ENCODE measurements at places on chromosomes 6 and 20. TPM values are rescaled to one million over a fixed set of nuclear protein-coding genes. Genes with fewer than 3 reads are reported as not detected.
A peak's percentile ranks its signal among the peaks of the same experiment; 100 is the strongest.

DNA sequence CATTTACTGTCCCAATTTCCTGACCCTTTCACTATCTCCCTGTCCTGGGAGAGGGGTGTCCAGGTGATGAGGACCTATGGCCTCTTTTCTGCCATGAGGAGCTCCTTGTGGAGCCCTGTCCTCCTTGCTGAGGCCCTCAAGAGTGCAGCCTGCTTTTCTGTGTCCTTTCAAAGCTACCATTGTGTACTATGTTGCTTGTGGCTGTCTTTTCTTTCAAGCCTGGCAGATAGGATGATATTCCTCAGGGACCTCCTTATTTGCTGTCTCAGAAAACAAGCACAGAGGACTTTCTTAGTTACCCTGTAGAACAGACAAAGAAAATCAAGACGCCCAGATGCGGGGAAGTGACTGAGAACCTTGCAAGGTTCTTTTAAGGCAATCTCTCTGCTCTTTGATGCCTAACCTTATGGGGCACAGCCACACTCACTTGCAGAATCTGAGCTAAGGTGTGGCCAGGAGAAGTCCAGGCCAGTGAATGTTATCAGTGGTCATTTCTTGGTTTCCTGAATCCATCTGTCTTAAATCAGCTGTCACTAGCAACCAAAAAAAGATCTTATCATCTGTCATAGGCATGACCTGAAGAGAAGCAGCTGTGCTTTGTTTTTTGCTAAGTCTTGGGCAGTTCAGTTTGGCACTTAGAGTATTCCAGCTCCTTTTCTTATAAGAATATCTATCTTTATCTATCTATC lies 17.2 kb downstream of the CARMIL1 start:
- no peak overlapping the region for H3K27ac ChIP-seq
- H3K4me1 ChIP-seq = no peaks in the 10 kb centered on the region
- no peaks in the 10 kb centered on the region for H3K27me3 ChIP-seq
- H3K4me3 ChIP-seq = no peak overlapping the region

Gene SCAND1
- total RNA-seq = 69.8 TPM

GRCh38 chr20:39983655-39984054 lies 705.4 kb downstream of the MAFB start:
- H3K27me3 ChIP-seq = no peaks in the 10 kb centered on the region
- peaks cover 9% of the 10 kb centered on the region for H3K4me1 ChIP-seq
- H3K36me3 ChIP-seq = no peaks in the 10 kb centered on the region
- no peak for DNase-seq
- H3K27ac ChIP-seq = no peak overlapping the region

- peaks cover 3% of the 10 kb centered on the region for H3K36me3 ChIP-seq
- peak overlapping the region; percentile 50 for H3K27ac ChIP-seq
- H3K4me1 ChIP-seq = peaks cover 22% of the 10 kb centered on the region
- H3K27me3 ChIP-seq = no peaks in the 10 kb centered on the region
- peak; percentile 94 for DNase-seq
Measured at GRCh38 chr6:4941782-4942672, 61.8 kb downstream of the RPP40 start.

- H3K4me1 ChIP-seq = peaks cover 19% of the 10 kb centered on the region
- DNase-seq = no peak
- H3K27me3 ChIP-seq = no peaks in the 10 kb centered on the region
- H3K36me3 ChIP-seq = no peaks in the 10 kb centered on the region
- H3K4me3 ChIP-seq = no peak overlapping the region
Measured at GRCh38 chr6:22042706-22043105, 254.1 kb downstream of the PRL start.

- no peak overlapping the region for H3K27ac ChIP-seq
- no peaks in the 10 kb centered on the region for H3K4me1 ChIP-seq
- H3K27me3 ChIP-seq = no peaks in the 10 kb centered on the region
- H3K36me3 ChIP-seq = peaks cover 58% of the 10 kb centered on the region
- no peak for DNase-seq
- H3K4me3 ChIP-seq = no peak overlapping the region
Measured at GRCh38 chr6:75673884-75674283, 72.2 kb downstream of the SENP6 start.

DNA sequence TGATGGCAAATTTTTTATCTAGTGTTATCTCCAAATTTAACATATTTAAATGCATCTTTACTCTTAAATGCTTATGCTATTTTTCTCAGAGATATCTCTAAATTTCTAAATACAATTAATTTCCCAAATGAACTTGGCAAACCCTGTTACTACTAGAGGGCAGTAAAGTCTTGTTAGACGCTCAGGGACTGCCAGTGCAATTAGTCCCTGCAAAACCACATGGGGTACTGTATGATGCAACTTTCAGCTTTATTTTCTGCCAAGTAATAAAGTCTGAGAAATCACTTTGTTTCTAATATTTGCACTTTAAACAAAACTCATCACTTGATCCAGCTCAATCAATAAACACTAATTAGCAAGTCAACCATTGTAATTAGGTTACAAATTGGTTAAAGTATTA lies 76.0 kb upstream of the ADGRB3 start:
- no peak overlapping the region for H3K4me3 ChIP-seq
- H3K27me3 ChIP-seq = no peaks in the 10 kb centered on the region
- H3K27ac ChIP-seq = no peak overlapping the region
- no peaks in the 10 kb centered on the region for H3K36me3 ChIP-seq
- H3K4me1 ChIP-seq = no peaks in the 10 kb centered on the region

DNA sequence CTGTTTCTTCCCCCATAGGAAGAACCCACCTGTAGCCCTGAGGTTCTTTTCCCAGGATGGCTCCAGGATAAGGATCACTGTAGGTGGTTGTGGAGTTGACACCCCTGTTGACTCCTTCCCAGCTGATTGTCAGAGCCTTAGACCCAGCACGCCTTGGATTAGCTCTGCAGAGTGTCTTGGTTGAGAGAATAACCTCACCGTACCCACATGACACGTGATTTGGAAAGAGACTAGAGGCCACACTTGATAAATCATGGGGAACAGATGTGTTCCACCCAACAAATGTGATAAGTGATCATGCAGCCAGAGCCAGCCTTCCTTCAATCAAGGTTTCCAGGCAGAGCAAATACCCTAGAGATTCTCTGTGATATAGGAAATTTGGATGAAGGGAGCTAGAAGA lies 12.2 kb downstream of the BTN3A1 start:
- no peaks in the 10 kb centered on the region for H3K27me3 ChIP-seq
- no peak overlapping the region for H3K27ac ChIP-seq
- no peak for DNase-seq
- H3K4me1 ChIP-seq = peaks cover 10% of the 10 kb centered on the region
- H3K36me3 ChIP-seq = peaks cover 8% of the 10 kb centered on the region
- no peak overlapping the region for H3K4me3 ChIP-seq

Gene MAS1L
- total RNA-seq = not detected

Gene SLC22A16
- 0.36 TPM for total RNA-seq

Gene GPX5
- not detected for total RNA-seq

DNA sequence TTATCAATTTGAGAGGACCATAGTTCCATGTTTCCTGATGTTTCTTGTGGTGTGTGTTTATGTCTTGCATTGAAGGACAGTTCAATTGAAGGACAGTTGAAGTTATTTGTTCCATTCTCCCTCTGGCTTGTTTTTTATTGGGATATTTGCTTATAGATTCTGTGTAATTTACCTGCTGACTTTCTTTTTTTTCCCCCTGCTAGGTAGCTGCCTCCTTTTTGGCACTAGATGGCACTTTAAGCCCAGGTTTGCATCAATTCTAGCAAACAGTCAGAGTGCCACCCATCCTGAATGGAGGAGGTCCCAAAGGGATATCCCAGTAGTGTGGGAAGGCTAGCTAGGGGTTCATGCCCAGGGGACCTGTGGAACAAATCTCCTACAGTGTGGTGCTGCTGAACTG lies 78.1 kb downstream of the CFAP61 start:
- H3K4me3 ChIP-seq = no peak overlapping the region
- H3K27me3 ChIP-seq = no peaks in the 10 kb centered on the region

Gene ACOT13
- total RNA-seq = 5.8 TPM

- H3K4me1 ChIP-seq = peaks cover 12% of the 10 kb centered on the region
- H3K4me3 ChIP-seq = no peak overlapping the region
- H3K27ac ChIP-seq = no peak overlapping the region
Measured at GRCh38 chr6:11911538-11911937, 100.6 kb upstream of the HIVEP1 start.

Gene OTOR
- total RNA-seq = not detected

GRCh38 chr6:152220786-152221185 lies 413.3 kb downstream of the ESR1 start:
- DNase-seq = no peak
- no peak overlapping the region for H3K27ac ChIP-seq
- no peaks in the 10 kb centered on the region for H3K27me3 ChIP-seq

GRCh38 chr6:131000544-131000943 lies 62.5 kb downstream of the EPB41L2 start:
- no peak overlapping the region for H3K4me3 ChIP-seq
- no peaks in the 10 kb centered on the region for H3K27me3 ChIP-seq
- no peak for DNase-seq
- H3K27ac ChIP-seq = no peak overlapping the region
- peaks cover 39% of the 10 kb centered on the region for H3K4me1 ChIP-seq
- no peaks in the 10 kb centered on the region for H3K36me3 ChIP-seq

Gene MLN
- total RNA-seq = not detected

DNA sequence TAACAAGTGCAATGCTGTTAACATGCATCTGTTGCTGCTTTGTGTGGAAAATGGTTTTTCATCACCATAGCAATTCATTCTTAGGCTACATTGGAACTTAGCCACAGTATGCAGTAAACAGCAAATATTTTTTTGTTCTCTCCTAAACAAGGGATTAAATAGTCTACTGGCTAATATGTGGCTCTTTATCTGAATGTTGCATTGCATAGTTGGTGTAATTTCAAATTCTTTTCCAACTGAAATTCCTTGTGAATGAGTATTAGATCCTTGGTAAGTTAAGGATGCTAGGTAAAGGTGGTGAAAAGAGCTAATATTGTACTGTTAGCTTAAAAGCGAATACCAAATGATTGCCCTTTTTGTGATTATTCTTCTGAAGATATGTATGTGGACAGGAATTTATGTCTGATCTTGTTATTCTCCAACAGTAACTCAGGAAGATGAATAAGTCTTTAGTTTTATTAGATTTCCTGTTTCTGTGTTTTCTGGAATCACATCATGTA lies 958 bp downstream of the MLIP start:
- no peak overlapping the region for H3K4me3 ChIP-seq
- peak; percentile 69 for DNase-seq
- no peaks in the 10 kb centered on the region for H3K36me3 ChIP-seq

DNA sequence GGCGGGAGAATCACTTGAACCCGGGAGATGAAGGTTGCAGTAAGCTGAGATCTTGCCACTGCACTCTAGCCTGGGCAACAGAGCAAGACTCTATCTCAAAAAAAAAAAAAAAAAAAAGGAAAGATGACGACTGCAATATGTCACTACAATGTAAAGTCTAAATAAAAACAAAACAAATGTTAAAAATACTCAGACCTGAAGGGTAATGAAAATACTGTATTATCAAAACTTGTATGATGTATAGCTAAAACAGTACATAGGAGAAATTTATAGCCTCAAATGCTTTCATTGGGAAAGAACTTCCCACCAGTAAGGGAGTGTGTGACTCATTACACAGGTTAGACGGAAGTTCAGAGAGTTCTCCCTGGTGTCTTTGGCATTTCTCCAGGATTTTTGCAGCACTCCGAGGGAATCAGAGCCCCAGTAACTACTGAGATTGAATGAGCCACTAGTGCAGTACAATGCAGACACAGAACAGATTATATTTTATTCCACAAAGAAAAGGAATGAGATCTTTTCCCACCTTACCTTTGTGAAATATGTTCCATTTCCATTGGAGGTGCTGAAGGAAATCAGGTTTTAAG lies 12.5 kb upstream of the RALGAPB start:
- no peaks in the 10 kb centered on the region for H3K27me3 ChIP-seq
- H3K4me3 ChIP-seq = no peak overlapping the region
- DNase-seq = no peak

DNA sequence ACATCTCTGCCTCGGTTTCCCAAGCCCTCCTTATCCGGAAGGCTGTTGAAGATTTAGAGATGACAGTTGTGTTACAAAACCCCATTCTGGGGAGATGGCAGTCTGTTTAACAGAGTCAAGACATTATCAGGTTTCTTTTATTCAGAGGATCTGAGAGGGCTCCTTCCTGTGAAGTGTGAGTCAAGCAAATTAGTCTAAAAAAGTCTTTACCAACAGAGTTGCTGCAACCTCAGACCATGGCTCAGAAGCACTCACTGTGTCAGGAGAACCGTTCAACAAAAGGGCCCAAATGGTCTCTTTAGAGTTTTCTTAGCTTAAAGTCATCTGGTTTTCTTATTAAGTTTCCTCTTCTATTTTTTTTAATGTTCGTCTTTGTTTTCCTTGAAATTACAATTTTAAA lies 717.8 kb downstream of the EPM2A start:
- no peak overlapping the region for H3K27ac ChIP-seq
- no peaks in the 10 kb centered on the region for H3K36me3 ChIP-seq
- H3K27me3 ChIP-seq = no peaks in the 10 kb centered on the region

DNA sequence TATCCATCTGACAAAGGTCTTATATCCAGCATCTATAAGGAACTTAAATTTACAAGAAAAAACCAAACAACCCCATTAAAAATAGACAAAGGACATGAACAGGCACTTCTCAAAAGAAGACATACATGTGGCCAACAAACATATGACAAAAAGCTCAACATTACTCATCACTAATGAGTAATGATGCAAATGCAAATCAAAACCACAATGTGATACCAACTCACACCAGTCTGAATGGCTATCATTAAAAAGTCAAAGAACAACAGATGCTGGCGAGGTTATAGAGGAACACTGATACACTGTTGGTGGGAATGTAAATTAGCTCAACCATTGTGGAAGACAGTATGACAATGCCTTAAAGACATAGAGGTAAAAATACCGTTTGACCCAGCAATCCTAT lies 13.9 kb downstream of the MACROD2 start:
- H3K4me3 ChIP-seq = no peak overlapping the region
- no peaks in the 10 kb centered on the region for H3K36me3 ChIP-seq
- no peaks in the 10 kb centered on the region for H3K4me1 ChIP-seq
- no peak for DNase-seq

- H3K4me3 ChIP-seq = no peak overlapping the region
- DNase-seq = no peak
- no peaks in the 10 kb centered on the region for H3K4me1 ChIP-seq
- peaks cover 6% of the 10 kb centered on the region for H3K36me3 ChIP-seq
- no peak overlapping the region for H3K27ac ChIP-seq
Measured at GRCh38 chr6:128379577-128379976, 140.8 kb downstream of the PTPRK start.

Gene SLC22A1
- 1.2 TPM for total RNA-seq

DNA sequence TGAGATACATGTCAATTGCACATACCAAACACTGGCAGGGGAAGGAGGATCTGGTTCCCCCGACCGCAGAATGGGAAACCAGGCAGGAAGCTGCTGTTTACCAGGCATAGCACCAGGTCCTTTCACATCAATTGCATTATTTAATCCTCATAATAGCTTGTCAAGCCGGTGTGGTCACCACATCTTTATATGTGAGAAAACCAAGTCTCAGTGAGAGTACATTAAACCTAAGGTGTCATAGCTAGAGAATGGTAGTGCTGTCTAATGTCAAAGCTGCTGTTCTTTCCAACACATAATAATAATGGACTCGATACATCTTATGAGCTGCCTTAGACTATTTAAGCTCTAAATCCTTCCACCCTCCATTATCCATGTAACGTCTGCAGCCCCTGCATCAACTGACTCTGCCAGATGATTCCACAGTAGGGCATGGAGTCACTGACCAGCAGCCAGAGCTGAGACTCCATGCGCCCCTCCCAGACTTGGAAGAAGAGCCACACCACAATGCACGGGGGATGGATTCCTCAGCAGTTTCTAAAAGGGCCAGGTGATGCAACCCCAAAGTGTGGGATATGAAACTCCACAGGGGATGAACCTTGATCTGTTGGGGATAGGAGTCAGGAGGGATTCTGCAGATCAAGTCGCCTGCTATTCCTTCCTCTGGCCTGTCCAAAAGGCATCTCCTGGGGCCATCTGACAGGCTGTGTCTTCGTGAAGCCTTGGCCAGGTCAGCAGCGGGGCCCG lies 71.8 kb downstream of the GPR6 start:
- H3K4me3 ChIP-seq = no peak overlapping the region
- no peaks in the 10 kb centered on the region for H3K36me3 ChIP-seq
- H3K27me3 ChIP-seq = peaks cover 13% of the 10 kb centered on the region

All from osteoblast (primary cell).